Left lobe of liver (tissue), 2 donors: ENCODE measurements at places on chromosomes 16 and 17. TPM values are rescaled to one million over a fixed set of nuclear protein-coding genes. Genes with fewer than 3 reads are reported as not detected.

The EIF1 gene
- total RNA-seq, result 257 TPM

The CRISPLD2 gene
- total RNA-seq, result 4.5 TPM

The ARSG gene
- 3.4 TPM for total RNA-seq

The C16orf96 gene
- total RNA-seq, result 0.38 TPM

The HEATR9 gene
- total RNA-seq, result not detected

The PYY gene
- not detected for total RNA-seq

DNA sequence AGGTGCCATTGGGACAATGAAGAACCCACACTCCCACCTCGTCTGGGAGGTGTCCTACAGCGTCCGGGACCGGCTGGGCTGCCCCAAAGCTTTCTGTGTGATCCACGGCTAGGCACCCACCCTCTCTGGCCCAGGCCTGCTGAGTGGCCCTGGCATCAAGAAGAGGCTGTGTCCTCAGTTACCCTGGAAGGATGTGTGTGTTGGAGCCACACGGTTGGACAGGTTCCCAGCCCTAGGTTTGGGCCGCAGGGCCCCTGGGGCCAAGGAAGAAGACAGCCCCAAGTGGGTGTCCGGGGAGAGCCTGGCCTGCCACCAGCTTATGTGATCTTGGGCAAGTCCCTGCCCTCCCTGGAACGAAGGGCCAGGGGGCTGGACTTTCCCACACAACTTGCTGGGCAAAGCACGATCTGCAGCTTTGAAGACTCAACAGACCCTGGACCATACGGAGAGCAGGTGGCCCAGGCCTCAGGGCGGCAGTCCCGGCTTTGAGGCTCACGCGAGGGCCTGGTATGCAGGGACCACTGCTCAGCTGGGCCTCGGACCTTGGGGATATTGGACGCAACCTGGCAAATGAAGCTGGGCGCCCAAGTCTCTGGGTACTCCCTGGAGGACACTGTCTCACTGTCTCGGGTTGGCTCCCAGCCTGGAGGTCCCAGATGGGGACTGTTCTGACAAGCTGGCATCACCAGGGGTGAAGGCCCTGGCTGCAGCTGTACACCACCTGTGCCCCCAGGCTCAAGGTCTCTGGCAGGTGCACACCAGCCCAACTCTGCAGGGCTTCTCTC, 17.5 kb downstream of the MYBBP1A start:
- DNase-seq, result no peak

DNA sequence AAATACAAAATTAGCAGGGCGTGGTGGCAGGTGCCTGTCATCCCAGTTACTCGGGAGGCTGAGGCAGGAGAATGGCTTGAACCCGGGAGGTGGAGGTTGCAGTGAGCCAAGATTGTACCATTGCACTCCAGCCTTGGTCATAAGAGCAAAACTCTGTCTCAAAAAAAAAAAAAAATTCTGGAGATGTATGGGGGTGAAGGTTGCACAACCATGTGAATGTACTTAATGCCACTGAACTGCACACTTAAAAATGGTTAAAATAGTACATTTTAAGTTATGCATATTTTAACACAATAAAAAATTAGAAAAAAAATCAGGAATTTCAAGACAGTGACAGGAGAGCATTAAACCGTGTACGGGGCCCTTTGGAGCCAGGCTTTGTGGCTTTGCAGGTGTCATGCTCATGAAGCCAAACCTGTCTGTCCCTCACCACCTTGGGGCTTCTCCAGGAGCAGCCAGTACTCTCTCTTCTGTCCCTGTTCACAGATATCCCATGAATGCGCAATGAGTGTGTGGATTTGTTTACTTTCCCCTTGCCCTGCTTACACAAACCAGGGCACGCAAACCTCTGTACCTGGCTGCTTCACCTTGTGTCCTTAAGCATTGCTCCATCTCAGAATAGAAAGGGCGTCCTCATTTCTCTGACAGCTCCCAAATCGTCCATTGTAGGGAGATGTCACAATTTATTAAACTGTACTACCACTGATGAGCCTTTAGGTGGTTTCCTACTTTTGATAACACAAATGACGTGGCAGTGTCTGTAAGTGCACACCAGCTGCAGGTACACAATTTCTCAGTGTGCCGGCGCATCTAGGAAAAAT, 58.2 kb upstream of the CBX4 start:
- DNase-seq, result peak; percentile 84

DNA sequence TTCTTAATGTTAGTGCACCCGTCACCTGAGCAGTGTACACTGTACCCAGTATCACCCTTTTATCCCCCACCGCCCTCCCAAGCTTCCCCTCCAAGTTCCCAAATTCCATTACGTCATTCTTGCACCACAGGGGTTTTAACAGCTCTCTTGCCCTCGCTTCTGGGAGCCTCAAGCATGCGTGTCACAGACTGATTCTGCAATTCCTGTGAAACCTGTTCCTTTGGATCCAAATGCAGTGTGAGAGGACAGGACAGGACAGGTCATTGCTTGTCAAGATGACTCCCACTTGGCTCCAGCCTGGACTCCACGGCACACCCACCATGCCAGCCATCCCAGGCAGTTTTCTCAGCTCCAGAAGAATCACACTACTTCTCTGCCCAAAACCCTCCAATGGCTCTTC, 44.1 kb downstream of the CYB5D2 start:
- DNase-seq, result no peak

GRCh38 chr17:35555691-35556090, 4.9 kb downstream of the SLFN14 start:
- DNase-seq, result no peak

GRCh38 chr17:27345141-27345904, 51.4 kb downstream of the WSB1 start:
- no peak for DNase-seq

DNA sequence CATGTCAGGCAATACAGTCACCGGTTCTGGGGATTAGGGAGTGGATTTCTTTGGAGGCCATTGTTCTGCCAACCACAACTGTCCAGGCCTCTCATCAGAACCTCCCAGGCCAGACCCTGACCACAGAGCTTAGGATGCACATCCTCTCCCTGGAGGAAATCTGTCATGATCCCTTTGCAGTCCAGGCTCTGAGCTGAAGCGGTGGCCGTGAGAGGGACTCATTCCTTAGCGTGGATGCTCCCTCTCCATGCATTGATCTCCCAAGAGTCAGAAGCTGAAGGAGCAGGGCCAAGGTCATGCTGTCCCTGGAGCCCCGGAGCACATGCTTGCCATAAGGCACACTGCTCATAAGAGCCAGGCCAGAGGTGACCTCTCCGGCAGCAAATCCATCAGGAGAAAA, 181.4 kb downstream of the COPRS start:
- peak; percentile 12 for DNase-seq

GRCh38 chr16:265002-265529, 10.7 kb downstream of the RGS11 start:
- DNase-seq, result no peak

DNA sequence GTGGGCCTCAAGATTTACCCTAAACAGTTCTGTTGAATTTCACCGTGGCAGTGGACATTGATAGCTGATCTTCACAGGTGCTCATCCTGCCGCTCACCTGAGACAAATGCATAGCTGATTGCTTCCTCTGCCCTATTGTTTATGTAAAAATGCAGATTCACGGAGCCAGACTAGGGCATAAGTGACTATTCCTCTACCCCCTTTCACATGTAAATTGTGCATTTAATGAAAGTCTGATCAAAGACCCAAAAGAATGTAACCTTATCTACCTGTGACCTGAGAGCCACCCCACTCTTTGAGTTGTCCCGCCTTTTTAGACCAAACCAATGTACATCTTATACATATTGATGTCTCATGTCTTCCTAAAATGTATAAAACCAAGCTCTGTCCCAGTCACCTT, 312.4 kb upstream of the CDH5 start:
- DNase-seq, result no peak

DNA sequence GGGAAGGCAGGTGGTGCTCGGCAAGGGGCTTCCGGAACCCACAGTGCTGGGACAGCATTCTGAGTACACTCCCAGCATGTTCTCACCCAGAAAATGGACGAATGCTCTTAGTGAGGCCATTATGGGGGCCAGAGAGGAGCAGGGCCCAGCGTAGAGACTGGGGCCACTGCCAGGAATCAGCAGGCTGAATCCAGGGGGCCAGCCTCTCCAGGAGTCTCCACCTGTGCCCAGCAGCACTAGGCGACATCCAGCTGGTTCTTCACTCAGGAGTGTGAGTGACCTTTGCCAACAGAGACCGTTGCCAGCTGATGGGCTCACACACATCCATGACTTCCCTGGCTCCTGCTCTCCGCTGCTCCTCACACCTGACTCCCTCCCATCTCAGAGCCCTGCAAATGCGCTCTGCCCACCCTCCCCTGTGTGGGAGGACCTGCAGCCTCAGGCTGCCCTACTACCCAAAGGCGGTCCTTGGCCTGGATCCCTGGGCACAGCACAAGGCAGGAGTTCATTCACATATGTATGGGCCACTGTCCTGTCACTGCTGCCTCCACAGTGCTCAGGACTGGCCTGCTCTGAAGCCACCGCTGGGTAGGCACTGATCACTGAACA, 5.1 kb downstream of the RHBDF1 start:
- no peak for DNase-seq

DNA sequence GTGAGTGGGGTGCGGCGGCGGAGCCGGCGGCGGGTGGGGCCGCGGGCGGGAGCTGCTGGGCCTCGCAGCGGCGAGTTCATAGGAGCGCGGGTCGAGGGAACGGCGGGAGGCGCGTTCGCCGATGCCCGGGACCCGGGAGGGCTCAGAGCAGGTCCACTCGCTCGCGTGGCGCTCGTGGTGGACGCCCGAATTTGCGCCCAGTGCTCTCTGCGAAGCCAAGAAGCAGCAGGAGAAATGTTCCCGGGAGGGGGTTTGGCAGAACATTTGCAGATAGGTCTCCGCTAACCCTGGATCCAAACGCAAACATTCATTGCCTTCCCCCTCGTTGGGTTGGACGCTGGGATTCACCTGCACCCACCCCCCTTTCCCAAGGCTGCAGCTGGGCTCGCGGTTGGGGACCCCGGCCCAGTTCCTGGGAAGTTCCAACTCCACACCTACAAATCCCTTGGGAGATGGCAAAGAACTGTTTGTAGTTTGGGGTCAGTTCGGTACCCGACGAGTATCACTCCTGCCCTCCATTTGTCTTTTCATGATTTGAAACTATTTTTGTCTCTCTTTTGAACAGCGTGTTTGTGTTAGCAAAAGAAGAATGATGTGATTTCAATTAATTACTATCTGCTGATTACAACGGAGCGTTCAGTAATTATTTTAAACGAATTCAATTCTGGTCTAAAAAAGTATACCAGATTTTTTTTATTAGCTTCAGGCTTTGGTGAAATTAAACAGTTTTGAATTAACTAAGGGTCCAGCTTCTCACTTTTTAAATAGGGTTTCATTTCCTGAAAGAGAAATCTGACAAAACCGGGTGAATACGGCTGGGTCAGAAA, 2.3 kb downstream of the NTN1 start:
- DNase-seq, result no peak

DNA sequence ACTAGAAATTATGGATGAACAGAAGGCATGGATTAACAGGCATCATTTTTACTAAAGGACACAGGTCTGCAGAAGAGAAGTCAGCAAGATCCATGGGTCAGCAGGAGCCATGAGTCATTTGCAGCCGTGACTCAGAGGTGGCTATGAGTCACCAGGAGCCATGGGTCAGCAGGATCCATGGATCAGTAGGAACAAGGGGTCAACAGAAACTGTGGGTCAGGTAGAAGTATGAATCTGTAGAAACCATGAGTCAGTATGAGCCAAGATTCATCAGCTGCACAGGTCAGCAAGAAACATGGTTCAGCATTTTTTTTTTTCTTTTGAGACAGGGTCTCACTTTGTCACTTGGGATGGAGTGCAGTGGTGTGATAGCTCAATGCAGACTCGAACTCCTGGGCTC, 58.2 kb upstream of the HS3ST4 start:
- no peak for DNase-seq
